ENCODE measurements at places on chromosomes 4 and X.
A peak's percentile ranks its signal among the peaks of the same experiment; 100 is the strongest.

DNA sequence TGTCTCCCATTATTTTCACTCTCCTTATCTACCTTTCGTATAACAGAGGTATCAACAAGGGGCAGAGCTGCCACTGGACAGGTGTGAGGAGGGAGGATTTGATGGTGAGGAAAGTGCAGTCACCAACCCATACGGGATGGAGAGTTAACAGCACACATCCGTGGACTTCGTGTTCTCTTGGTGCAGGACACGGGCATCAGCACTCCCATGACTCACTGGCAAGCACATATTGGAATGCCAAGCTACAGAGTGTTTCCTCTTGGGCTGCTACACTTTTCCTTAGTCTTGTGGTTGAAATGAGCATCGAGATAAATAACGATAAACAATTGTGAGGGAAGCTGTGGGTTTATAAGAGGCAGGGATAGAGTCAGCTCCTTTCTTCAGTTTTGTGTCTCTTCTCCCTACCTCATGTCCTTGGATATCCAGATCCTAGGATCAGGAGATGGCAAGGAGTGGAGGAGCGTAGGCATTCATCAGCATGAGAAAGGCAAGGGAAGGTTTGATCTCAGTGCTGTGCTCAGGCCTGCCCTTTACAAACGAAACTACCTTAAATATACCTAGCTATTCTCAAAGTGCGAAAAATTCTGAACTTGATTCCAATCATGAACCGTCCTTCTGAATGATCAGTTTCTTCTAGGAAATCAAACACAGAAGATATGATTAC lies 96.3 kb downstream of the ZNF827 start:
- no peak for DNase-seq

DNA sequence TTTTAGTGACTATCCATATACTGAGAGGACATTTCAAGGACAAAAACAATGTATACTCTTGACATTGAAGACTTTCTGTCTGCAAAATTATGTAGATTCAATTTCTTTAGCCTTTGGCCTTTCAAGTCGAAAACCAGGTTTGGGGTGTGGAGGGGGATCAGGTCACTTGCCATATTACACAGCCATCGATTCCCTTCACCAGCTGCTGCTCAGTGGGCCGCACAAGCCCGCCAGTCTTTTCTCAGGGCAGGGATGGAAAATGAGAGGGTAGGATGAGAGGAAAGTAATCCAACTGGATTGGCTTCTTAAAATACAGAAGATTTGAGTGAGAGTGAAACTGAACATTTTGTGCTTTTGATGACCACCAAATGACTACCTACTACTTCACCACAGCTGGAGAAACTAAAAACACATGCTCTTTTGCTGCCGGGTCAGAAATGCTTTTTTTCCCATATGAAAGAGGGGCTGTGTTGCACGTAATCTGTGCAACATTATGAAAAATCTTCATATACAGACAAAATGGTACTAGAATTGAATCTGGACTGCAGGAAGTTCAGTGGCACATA lies 51.4 kb downstream of the FHL1 start:
- DNase-seq = no peak

GRCh38 chr4:159042097-159042605 lies 60.7 kb upstream of the RAPGEF2 start:
- no peak for DNase-seq

DNA sequence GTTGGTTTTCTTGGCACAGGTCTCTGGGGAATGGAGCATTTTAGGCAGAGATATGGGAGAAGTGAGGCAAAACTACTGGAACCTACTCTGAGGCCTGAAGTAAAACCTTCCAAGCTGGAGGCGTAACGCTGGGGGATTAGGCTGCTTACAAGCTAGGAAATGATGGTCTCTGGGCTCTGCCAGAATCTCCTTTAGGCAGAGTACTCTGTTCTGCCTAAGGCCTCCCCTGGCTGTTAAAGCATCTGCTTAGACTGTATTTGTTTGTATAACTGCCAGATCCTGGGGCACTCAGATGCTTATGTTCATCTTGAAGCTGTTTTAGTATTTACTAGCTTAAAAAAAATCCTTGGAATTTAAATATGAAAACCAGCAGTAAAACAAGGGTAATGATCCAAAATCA lies 822.2 kb downstream of the RPA4 start:
- DNase-seq = no peak

DNA sequence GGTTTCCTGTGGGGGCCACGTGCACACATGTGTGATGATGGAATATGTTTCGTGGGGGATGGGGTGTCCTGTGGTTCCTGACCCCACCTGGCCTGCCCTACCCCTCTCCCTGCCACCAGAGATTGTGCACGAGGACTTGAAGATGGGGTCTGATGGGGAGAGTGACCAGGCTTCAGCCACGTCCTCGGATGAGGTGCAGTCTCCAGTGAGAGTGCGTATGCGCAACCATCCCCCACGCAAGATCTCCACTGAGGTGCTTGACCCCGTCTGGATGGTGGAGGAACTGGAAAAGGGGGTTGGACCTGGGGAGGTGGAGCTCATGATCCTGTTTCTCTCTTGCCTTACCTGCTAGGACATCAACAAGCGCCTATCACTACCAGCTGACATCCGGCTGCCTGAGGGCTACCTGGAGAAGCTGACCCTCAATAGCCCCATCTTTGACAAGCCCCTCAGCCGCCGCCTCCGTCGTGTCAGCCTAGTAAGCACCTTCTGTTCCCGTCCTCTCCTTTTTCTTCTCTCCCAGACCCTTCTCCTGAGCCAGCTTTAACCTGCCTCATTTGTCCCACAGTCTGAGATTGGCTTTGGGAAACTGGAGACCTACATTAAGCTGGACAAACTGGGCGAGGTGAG lies 5.9 kb downstream of the CDK16 start:
- DNase-seq = no peak

DNA sequence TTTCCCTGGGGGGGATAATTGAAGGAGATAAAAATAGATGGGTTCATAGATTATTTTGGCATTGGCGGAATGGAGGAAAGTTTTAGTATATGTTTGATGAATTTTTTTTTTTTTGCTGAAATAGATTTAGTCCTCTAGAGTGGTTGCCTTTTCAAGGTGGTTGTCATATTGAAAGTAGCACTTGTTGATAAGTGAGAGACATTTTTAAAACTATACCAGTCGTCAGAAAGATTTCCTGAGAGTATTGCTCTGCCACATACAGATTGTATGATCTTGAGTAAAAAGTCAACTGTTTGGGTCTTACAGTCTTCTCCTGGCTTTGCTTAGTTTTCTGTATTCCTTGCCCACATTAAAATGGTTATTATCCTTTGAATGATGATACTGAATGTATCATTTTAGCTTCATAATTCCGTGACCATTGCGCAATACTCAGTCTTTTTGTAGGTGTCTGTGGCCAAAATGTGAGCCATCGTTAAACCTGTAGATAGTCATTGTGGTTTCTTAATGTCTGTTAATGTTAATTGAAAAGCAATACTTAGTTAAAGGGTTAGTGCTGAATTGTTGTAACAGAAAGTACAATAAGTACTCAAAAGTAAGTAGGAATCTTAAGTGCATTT lies 7.1 kb downstream of the SMARCAD1 start:
- DNase-seq = no peak

GRCh38 chrX:39828971-39829370 lies 268.8 kb downstream of the BCOR start:
- DNase-seq = no peak

- DNase-seq = no peak
These were observed 2.7 kb upstream of the PYURF start for GRCh38 chr4:88526221-88526815.

DNA sequence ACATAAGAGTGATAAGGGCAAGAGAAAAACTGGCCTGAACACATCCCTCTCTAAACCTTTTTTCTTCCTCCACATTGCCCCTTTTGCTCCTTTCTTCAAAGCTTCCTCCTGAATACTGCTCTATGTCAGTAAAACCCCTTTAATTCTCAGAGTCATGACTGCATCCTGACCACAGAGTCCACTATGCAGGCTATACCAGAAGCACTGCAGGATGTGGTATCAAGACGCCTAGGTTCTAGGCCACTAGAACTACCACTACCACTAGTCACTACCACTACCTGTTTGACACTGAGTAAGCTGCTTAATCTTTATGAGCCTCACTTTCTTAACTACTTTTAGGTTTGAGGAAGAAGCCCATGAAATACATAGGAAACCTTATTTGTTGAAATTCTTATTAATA lies 38.7 kb downstream of the ARHGEF9 start:
- DNase-seq = peak; percentile 56

- DNase-seq = no peak
These were observed 15.6 kb downstream of the MAML3 start for GRCh38 chr4:140138428-140138827.

- DNase-seq = no peak
These were observed 26.8 kb downstream of the MGST2 start for GRCh38 chr4:139692309-139693012.

DNA sequence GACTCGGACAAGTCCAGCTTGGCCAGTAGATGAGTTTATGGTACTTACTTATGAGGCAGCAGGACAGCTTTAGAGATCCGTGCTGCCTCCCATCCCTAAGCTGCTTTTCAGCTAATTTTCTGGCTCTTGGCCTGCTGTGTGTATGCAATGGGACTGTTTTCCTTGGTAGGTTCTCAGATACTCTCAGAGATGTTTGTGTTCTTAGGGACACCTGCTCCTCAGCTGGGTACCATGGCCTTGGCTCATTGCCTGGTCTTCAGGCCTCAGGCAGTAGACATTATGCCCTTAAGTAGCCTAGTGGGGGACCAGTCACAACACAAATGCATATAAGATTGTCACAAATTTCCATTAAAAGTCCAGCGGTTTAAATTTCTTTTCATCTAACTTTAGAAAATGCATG lies 688.0 kb downstream of the PCDH7 start:
- no peak for DNase-seq

GRCh38 chr4:139777757-139778156 lies 112.1 kb downstream of the MGST2 start:
- no peak for DNase-seq

GRCh38 chr4:109206620-109207019 lies 95.8 kb downstream of the COL25A1 start:
- DNase-seq = no peak

DNA sequence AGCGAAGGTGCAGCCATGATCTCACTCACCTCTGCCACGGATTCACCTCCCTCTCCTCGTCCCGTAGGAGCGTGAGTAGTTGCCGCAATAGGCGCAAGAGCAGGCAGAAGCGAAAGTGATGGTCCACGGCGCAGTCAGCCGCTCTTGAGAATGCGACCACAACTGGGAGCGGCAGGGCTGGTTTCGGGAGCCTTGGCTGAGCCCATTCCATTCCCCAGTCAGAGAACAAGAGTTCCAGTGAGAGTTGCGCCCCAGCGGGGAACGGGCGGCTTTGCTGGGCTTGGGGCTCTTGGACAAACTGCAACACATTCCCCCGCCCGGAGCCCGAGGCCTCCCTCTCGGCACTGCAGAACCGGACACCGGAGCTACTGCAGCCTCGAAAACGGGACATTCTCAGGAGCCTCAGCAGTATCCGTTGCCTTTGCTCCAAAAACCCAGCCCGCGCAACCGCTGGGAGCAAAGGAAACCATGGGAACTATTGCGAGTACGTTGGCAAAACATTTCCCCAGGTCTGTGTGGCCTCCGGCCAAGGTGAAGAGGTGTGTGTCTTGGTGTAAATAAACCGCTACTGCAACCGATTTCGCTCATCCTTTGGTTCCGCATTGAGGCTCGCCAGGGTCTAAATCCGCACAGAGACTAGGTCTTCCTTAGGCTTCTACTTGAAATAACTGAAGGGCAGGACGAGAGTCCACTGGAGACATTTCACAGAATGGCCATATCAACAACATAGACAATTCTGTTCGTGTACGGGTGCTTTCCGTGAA lies 5.7 kb upstream of the ZBTB33 start:
- DNase-seq = peak; percentile 48

DNA sequence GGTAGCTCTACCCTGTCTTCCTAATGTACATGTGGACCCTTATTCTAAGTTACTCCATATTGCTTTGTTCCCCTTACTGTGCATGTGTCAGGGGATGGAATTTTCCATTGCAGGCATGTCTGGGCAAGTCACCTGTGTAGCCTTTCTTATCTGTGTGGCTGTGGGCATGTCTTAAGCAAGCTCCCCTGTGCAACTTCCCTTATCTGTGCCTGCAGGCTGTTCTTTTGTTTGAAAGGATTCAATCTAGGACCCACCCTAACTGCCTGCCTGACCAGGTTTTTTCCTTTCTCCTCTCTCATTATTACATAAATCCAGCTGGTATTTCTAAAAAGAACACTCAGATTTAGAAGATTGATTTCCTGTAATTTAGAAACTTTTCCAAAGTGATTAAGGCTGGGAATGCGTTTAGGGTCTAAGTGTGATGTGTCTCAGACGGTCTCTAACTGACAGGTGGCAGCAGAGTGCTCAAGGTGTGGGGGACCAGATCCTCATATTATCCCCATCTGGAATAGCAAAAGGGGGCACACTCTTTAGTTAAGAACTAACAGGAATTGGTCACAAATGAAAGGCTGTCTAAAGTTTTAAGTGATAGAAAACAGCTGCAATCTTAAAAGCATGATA lies 198.9 kb upstream of the PPP1R2C start:
- no peak for DNase-seq

DNA sequence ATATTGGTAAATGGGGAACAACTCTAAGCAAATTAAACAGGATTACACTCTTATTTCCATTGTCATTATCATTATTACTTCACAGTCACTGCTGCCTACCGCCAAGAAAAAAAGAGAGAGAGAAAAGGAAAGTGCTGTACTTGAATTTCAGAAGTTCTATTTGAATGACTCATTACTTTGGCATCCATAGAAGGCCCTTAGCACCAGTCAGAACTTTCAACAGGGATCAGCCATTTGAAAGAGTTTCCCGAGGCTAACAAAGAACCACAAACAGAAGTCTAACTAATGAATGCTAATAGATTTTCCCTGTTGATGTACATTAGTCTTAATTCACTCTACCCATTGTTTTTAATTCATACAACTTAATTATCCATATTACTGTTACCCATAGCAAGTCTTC lies 116.3 kb downstream of the SHROOM4 start:
- no peak for DNase-seq

- DNase-seq = no peak
These were observed 20.5 kb downstream of the AKAP4 start for GRCh38 chrX:50180073-50180940.

- no peak for DNase-seq
These were observed 17.1 kb downstream of the PRIMPOL start for GRCh38 chr4:184666670-184667069.

DNA sequence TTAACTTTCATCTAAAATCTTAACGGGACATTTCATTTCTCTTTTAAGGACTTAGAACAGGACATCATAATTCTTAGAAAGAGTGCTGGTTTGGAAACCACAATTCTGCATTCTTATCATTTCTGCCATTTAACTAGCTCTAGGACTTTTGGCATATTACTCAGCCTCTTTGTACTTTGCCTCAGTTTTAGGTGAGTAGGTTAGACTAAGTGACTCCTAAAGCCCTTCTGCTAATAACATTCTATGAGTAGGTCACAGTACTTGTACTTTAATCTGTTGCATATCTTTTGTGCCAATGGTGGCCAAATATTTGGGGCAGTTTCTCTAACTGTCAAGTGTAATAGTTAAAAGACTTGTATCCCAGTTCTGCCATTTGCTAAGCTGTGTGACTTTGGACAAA lies 115.4 kb upstream of the NUDT6 start:
- no peak for DNase-seq

- DNase-seq = no peak
These were observed 74.1 kb downstream of the ARSJ start for GRCh38 chr4:113905301-113905700.

Data from stimulated activated naive CD8-positive, alpha-beta T cell treated with anti-CD3 and anti-CD28 coated beads, Interleukin-15, amount 100 ng/mL, for 72 hours (primary cell).